CD4-positive, alpha-beta T cell treated with Interleukin-15 for 4 hours (primary cell): ENCODE measurements at places on chromosomes 6 and 20.

GRCh38 chr20:61902221-61902869 is 163.3 kb downstream of the TAF4 start:
- no peak for DNase-seq

GRCh38 chr6:33333666-33334065 is 16.1 kb upstream of the ZBTB22 start:
- DNase-seq = no peak

GRCh38 chr6:26220145-26220970 is 133.1 kb downstream of the HFE start:
- no peak for DNase-seq

GRCh38 chr6:150157081-150157480 is 14.2 kb downstream of the PPP1R14C start:
- no peak for DNase-seq

DNA sequence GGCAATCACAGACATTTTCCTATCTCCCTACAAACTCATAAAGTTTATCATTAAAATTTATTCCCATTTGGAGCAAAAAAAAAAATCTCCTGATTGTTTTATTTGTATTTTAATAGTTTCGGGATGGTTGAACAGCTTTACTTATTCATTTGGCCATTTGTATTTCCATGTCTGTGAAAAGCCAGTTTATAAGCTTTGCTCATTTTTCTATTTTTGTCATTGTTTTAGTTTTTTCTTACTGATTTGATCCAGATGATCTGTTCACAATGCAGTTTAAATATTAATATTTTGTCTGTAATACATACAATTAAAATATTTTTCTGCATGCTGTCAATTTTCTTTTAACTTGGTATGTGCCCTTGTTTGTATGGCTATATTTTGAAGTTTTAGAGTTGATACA is 65.2 kb upstream of the CCN2 start:
- DNase-seq = no peak

DNA sequence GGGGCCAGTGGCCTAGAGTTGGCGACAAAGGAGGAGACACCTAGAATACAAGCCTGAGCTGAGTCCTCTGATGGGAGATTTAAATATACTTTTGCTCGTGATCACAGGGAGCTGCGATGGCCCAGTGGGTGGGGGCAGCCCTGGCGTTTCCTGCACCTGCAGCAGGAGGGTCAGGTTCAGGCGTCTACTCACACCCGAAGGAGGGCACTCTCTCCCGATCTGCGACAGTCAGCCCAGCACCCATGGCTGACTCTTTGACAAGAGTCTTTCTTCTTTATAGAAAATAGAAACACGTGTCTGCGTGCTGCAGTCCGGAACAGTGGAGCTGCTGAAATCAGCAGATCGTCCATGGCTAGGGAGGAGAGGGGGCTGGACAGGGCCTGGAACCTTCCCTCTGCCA is 338.2 kb downstream of the CDH4 start:
- DNase-seq = no peak

- DNase-seq = no peak
These were observed 440.2 kb downstream of the TBC1D32 start for GRCh38 chr6:120894077-120894476.

- DNase-seq = peak; percentile 56
These were observed 687 bp downstream of the SLC35A1 start for GRCh38 chr6:87473419-87473903.

GRCh38 chr20:51729771-51730170 is 38.4 kb downstream of the ATP9A start:
- no peak for DNase-seq
